ENCODE measurements at places on chromosomes 11 and 22.

GRCh38 chr22:44458044-44459020 lies 39.7 kb downstream of the RTL6 start:
- no peak for DNase-seq

- no peak for DNase-seq
Measured at GRCh38 chr11:29024386-29024785, 916.2 kb downstream of the METTL15 start.

DNA sequence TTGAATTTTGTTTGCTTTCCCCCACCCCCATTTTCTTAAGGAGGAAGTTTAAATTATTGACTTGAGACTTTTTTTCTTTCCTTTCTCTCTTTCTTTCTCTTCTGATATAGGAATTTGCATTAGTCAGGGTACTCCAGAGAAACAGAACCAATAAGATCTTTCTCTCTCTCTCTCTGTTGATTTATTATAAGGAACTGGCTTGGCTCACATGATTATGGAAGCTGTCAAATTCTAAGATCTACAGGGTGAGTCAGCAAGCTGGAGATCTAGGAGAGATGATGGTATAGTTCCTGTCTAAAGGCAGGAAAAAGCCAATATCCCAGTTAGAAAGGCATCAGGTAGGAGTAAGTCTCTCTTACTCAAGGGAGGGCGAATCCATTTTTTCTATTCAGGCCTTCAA lies 64.0 kb downstream of the CCDC81 start:
- no peak for DNase-seq

GRCh38 chr22:34986523-34986922 lies 79.4 kb upstream of the ISX start:
- no peak for DNase-seq

DNA sequence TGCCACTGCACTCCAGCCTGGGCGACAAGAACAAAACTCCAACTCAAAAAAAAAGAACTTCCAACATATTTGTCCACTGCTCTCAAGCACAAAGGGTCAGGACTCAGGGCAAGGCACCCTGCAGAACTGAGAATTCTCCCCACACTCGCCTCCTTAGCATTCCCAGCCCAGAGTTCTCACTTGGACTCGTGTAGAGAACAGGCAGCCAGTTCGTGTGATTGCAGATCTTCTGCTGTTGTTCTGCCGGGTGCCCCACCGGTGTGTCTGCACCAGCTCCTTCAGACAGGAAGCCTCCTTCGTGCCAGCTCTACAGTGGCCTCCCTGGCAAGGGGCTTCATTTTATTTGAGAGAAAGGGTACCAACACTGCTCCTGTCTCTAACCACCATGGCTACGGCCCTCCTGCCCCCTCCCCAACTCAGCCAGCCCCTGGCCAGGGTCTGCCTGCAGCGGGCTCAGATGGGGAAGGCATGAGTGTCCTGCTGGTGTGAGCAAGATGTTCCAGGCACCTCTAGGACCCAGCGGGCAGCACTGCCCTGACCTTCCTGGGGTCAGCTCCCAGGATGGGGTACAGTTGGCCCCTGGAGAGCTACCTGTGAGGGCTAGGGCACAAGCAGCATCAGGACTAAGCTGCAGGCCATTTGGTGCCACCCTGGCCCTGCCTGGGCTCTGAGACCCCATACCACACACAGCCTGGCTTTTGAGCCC lies 19.5 kb upstream of the SCGB1A1 start:
- DNase-seq = no peak

DNA sequence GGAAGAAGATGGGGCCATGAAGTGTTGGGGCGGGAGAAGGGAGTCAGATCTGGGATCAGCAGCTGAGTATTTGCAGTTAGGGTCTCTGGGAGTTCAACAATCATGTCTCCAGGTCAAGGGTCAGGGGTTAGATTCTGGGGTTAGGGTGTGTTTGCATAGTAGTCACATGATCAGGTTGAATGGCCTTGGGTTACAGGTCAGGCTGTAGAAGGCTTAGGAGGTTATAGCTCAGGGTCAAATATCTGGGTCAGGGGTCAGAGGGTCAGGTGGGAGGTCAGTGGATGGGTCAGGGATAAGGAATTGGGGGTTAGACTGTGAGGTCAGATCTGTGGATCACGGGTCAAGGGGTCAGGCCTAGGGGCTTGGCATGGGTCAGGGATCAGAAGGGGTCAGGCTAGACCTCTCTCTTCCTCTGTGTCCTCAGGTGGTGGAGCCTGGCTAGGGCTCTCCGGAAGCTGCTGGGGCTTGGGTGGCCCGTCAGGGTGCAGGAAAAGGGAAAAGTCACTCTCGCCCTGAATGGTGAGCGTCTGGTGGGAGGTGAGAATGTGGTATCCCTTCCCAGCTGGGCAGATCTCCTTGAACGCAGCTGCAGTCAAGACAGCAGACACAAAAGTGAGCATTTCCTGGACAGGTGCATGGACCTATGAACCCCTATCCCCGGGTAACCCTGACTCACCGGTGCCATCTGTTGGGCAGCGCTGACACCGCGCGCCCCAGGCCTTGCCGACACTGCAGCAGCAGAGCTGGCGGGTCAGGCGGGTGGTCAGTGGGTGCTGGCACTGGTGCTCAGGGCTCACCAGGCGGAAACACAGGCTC lies 6.4 kb downstream of the LTBP3 start:
- DNase-seq = peak; percentile 71

DNA sequence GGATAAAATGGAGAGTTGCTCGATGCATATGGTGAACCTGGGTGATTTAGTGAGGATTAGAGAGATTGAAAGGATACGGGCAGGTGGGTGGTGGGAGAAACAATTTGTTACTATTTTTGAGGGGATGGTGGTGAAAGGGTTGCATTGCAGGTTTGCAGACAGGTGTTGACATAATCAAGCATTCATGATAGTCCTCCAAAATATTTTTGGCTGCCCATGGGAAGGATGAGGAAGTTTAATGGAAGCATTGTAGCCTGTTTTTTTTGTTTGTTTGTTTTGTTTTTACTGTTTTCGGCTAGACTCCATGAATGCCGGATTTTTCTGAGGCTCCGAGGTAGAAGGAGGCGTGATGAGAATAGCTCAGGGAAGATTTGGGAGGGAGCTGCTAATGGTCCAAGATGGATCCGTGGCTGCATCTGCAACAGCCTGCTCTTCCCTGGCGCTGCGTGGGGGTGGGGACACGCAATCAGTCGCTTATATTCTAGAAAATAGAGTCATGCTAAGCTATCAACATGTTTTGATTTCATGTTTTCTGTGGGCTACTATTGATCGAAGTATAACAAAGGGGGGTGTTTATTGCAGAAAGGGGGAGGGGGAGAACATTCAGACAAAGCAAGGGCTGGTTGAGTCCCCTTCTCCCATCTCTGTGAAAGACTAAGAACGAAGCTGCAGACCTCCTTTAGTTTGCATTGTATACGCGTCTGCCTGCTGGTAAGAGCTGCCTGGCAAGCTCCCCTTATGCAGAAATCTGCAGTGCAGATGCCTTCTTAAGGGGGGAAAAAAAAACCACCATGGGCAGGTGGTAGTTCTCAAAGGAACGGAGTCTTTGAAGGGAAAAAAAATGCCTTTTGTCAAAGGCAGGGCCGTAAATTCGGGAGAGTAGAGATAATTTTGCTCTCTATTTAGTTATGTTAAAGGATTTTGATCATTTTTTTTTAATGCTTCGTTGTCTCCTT lies 1.0 kb downstream of the RTN3 start:
- no peak for DNase-seq

- no peak for DNase-seq
Measured at GRCh38 chr11:100930185-100930778, 199.3 kb downstream of the PGR start.

GRCh38 chr11:113519989-113520613 lies 44.9 kb upstream of the DRD2 start:
- no peak for DNase-seq

GRCh38 chr11:102807921-102808320 lies 10.0 kb upstream of the MMP1 start:
- DNase-seq = no peak

DNA sequence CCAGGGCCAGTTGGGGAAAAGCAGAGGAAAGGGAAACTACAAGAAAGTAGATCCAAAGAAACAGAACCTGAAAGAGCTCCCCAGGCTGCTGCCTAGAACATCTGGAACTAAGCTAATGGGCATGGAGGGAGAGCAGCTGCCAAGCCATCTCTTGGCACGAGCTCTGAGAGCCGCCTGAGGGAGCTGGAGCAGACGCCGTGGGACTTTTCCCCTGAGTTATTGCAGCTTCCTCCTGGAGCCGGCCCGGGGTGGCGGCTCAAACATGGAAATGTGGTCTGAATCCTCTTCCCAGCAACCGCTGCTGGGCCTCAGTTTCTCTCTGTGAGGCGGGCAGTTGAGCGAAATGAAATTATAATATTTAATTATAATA lies 41.8 kb downstream of the LIF start:
- no peak for DNase-seq

GRCh38 chr22:25840891-25841290 lies 98.9 kb downstream of the MYO18B start:
- no peak for DNase-seq

- DNase-seq = no peak
Measured at GRCh38 chr11:121550247-121551030, 97.7 kb upstream of the SORL1-AS1 start.

DNA sequence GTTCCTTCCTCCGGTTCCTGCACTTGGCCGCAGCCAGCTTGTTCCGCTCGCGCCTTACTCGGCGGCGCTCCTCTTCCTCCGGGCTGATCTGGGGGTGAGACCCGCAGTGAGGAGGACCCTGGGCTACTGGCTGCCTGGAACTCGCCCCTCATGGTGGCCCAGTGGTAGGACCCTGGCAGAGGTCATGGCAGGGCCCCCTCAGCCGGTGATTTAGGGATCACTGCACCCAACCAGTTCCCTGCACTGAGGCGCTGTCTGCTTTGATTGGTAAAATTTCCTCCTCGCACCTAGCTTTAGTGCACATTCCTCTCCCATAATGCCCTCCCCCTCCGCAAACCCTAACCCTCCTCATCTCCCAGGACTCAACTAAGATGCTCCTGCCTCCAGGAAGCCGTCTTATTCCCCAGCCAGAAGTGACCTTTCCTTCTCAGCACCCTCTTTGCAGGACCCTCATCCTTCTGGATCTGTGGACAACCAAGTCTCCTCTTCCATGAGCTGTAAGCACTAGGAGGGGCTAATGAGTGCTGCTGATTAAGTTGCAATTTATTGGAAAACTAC lies 3.6 kb downstream of the CCDC85B start:
- peak; percentile 54 for DNase-seq

DNA sequence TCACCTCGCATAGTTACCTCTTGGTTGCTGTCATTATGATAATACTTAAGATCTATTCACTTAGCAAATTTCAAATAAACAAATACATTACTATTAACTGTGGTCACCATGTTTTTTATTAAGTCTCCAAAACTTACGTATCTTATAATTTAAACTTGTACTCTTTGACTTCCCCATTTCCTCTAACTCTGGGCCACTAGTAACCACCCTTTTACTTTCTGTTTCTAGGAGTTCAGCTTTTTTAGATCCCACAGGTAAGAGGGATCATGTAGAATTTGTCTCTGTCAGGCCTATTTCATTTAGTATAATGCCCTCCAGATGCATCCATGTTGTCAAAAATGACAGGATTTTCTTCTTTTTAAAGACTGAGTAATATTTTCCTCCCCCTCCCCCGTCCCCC lies 212.4 kb upstream of the C11orf87 start:
- no peak for DNase-seq

GRCh38 chr11:95349345-95349942 lies 118.4 kb upstream of the SESN3 start:
- no peak for DNase-seq

Measured in activated CD4-positive, alpha-beta T cell treated with anti-CD3 and anti-CD28 coated beads, Interleukin-2, amount 10 ng/mL, durations not matched to agents 7 days and 5 days (primary cell).